NCI-H524 treated with DMSO at 0.1 percent for 48 hours (cell line): ENCODE measurements at places on chromosomes 3 and 15.

- DNase-seq: peak; percentile 25
Measured at GRCh38 chr3:377158-377561, 180.6 kb downstream of the CHL1 start.

GRCh38 chr3:54008744-54009143 is 113.6 kb upstream of the CACNA2D3 start:
- no peak for DNase-seq

- DNase-seq: no peak
Measured at GRCh38 chr3:57389271-57389670, 96.8 kb upstream of the ASB14 start.

DNA sequence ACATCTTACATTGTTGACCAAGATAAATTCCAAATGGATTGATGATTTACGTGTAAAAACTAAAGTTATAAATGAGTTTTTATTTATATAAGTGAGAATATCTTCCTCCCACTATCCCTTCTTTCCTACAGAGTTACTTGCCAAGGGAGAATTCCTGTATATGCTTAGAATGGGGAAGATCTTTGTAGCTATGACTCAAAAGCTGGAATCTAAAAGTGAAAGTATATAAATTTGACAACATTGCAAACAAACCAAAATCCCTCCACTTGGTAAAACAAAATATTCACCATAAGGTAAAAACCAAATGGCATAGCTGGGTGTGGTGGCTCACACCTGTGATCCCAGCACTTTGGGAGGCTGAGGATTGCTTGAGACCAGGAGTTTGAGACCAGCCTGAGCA is 52.7 kb upstream of the GCNT3 start:
- DNase-seq: no peak

GRCh38 chr15:64975390-64975789 is 14.3 kb downstream of the SPG21 start:
- DNase-seq: no peak

DNA sequence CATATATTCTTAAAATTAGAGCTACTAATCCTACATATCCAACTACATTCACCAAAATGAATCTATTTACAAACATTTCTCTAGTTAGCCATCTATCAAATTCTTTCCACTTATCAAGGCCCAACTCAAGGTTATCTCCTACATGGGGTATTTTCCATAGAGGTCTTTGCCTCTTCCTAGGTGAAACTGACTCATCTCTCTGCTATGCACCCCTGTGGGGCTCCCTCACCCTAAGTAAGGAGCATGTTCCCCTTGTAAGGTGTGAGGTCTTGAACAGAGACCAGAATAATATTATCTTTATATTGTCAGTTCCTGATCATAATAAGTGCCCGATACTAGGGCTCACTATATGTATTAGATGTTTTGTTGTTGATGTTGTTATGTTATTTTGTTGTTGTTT is 74.6 kb upstream of the TSC22D2 start:
- no peak for DNase-seq

GRCh38 chr15:88342666-88343065 is 86.1 kb upstream of the NTRK3 start:
- no peak for DNase-seq

- no peak for DNase-seq
Measured at GRCh38 chr3:190217081-190217480, 96.4 kb upstream of the P3H2 start.

DNA sequence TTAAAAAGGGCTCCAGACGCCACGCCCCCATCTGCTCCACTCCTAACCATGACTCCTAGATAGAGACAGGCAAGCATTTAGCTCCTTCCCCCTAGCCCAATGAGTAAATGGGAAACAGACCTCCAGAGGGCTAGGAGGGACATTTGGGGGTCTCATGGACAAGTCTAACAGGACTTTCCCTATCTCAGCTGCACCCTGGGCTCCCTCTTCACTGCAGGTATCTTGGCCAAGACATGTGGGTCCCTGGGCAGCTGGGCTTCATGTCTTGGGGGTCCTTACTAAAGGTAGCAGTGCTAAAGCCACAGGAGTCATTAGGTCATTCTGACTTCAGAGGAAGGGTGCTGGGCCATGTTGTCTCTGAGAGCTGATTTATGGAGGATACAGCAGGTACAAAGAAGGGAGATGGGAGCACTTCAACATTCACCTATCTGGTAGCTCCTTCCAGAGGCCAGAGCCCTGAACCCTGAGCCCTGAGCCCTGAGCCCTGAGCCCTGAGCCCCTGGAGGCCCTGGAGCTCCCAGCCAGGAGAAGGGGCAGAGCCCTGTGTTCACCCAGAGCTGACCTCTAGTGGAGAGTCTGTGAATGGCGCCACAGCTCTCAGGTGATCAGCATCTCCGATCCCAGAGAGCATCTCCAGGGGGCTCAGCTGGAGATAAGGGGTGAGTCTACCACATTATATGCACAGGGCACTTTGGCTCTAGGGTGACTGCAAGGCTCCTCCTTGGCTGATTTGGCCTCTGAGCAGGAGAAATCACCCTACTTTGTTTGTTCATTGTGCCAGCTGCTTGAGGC is 40.1 kb upstream of the EPHB1 start:
- no peak for DNase-seq
